NCI-H1105 treated with DMSO at 0.1 percent for 48 hours (cell line): ENCODE measurements at places on chromosomes 7 and 10.

DNA sequence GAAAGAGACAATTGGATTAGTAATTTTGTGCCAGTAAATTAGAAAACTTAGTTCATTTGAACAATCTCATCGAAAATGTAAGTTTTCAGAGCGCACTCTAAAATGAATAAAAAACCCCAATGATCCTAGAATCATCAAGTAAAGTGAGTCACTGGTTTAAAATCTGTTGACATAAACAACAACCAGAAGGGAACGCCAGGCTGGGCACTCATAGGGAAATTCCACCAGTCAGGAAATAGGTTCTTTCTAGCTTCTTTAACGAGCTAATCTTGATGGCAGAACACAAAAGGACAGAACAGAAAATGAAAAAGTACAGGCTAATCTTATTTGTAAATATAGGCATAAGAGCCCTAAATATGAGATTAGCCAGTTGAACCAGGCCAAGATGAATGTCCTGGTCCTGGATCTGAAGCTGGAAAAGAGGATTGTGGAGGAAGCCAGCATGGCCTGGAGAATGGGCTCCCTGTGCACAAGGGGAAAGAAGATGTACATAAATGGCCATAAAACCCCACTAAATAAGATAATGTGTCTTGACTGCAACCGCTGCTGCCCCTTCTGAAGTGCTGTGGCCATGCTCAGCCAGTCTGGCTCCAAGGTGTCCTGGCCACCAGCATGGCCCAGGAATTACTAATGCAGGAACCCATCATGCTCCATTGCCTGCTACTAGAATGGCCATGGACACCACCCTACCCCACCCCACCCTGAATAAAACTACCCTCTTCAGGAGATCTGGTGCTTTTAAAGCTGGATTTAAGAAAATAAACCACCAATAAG lies 114.0 kb downstream of the WDFY4 start:
- no peak for DNase-seq

DNA sequence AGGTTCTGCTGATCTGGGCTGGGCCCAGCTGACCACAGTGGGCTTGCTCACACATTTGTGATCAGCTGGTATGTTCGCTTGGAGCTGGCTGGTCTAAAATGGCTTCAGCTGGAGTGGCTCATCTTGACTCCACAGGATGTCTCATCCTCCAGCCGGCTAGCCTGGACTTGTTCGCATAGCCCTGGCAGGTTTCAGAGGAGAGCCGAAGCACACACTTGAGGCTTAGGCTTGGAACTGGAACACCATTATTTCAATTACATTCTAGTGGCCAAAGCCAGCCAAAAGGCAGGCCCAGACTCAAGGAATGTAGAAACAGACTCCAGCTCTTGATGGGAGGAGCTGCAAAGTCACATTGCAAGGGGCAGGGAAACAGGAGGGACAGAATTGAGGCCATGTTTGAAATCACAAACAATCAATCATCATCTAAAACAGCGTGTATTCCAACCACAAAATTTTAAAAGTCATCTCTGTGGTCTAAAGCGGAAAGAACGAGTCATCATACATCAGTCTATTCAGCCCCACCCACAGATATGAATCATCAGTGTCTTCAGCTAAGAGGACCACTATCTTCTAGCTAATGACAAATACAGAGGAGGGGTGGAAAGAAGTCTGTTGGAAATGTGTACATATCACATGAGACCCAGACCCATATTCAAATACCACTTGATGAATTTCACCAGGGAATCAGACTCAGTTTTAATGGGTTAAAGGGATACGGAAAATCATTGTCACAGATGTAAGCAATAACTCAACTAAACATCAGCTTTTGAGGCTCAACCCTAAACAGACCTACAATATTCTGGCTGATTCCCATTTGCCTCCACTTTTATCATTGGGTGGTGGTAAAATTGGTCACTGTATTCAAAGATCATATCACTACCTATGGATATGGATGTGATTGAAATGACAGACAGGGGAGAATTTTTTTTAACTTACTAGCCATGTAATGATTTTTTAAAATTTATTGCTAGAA lies 139.0 kb upstream of the MKLN1 start:
- DNase-seq = no peak

- DNase-seq = no peak
Measured at GRCh38 chr10:1315178-1315577, 259.0 kb downstream of the WDR37 start.

- DNase-seq = no peak
Measured at GRCh38 chr7:151940048-151940811, 16.0 kb upstream of the GALNTL5 start.

GRCh38 chr10:120987359-120987758 lies 136.2 kb downstream of the WDR11 start:
- DNase-seq = no peak

- DNase-seq = no peak
Measured at GRCh38 chr7:50203521-50203920, 101.0 kb upstream of the IKZF1 start.
